ENCODE measurements at places on chromosomes 1 and 21.

DNA sequence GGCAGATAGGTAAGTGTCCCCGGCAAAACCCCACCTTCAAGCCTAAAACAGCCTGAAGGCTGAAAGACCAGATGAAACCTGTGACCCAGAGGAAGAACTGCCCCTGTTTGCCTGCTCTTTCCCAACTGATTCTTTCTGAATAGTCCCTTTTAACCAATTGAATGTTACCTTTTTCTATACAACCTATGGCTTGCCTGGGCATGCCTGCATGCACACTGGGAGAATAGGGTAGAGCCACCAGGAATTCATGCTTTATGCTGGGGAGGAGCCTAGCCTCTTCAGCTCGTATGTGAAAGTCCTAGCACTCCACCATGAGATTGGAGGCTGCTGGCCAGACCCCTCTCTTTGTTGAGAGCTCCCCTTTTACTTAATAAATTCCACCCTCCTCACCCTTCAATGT, 340.0 kb downstream of the PTBP2 start:
- DNase-seq: no peak

- no peak for DNase-seq
Measured at GRCh38 chr21:41112740-41113692, 54.9 kb upstream of the BACE2 start.

- no peak for DNase-seq
Measured at GRCh38 chr1:217948741-217949140, 317.6 kb downstream of the SPATA17 start.

DNA sequence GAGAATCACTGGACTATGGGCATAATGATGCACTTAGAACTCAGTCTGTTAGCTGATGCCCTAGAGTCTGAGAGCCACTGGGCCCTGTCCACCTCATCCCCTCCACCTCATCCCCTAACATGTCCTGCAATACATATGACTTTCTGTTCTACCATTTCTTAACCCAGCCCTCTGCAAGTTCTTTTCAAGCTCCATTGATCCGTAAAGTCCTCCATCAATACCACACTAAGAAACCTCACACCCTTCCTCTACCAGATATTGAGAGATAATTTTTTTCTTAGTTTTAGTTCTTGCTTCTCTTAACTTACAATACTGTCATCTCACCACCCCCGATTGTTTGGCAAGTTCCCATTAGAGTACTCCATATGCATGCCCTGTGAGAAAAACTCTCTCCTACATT, 22.1 kb downstream of the FCRL4 start:
- DNase-seq: no peak

GRCh38 chr1:188170411-188170810, 1341.7 kb downstream of the PLA2G4A start:
- DNase-seq: no peak

- DNase-seq: no peak
Measured at GRCh38 chr1:215119719-215120365, 37.3 kb downstream of the KCNK2 start.

DNA sequence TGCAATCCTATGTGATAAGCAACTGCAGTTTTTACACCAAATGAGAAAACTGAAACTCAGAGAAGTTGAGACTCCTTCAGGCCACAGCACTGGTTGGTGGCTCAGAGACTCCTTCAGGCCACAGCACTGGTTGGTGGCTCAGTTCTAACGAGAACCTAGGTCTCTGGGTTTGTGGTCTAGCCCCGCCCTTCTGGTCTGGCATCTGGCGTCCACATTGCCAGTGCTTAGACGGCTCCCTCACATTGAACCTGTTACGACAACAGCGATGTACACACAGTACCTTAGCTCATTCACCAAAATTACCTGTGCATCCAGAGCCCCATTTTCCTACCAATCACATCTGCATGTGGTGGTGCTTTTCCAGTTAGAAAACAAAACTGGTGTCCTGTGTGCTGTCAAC, 66.1 kb downstream of the NID1 start:
- no peak for DNase-seq

DNA sequence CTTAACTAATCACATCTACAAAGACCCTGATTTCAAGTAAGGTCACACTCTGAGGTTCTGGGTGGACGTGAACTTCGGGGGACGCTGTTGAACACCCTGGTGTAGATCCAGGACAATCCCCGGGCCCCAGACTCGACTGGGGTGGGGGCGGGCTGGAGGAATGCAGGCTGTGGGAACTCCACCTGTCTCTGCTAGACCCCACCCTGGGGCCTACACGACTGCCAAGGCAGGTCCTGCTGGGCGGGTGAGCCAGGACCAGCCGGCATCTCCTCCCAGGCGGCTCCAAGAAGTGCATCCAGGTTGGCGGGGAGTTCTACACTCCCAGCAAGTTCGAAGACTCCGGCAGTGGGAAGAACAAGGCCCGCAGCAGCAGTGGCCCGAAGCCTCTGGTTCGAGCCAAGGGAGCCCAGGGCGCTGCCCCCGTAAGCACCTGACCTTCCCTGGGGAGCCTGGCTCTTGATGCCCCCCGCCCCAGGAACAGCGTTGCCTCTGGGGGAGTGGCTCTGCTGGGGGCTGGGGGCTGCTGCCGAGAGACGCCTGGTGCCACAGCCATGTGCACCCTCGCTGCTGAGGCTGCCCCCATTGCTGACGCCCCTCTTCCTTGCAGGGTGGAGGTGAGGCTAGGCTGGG, 3.8 kb downstream of the AIRE start:
- DNase-seq: no peak

Data from nephron progenitor cell (in vitro differentiated cells).